ENCODE measurements at places on chromosomes 4 and X.

- no peak for DNase-seq
Observed at GRCh38 chr4:102319594-102319993, 25.7 kb downstream of the SLC39A8 start.

GRCh38 chr4:82648356-82648755 lies 86.6 kb upstream of the TMEM150C start:
- no peak for DNase-seq

DNA sequence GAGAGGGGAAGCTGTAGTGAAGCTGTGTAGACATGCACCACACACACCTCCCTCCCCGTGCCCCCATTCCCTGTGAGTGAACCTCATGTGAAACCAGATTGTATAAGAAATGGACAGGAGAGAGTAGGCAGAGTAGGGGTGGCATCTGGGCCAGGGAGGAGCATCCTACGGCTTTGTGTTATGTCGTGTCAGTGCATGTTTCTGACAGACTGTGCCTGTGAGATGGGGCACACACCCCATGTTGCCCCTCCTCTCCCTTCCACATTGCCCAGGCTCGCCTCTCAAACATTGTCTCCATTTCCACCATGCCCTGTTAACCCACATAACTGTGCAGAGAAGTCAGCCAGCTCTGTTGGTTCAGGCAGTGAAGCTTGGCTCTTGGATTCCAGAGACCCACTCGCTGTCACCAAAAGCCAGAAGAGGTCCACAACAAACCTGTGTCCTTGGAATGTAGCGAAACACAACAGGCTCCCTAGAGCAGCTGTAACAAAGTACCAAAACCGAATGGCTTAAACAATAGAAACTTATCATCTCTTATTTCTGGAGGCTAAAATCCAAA lies 56.1 kb downstream of the SLC9A6 start:
- DNase-seq = no peak

DNA sequence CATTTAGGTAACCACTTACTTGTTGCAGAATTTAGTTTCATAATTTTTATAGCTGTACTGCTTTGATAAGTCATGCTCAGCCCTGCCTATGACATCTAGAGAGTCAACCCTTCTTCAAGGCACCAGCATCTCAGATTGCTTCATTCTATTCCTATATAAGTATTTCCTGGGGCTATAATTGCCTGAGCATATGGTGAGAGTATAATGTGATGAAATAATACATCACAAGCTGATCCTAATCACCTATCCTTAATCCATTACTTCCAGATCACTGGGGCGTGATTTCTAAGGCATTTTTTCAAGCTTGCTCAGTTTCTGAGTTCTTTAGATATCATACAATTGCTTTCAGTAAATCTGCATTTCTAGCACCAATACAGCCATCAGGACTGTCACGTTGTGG lies 200.0 kb upstream of the NPY2R start:
- no peak for DNase-seq

DNA sequence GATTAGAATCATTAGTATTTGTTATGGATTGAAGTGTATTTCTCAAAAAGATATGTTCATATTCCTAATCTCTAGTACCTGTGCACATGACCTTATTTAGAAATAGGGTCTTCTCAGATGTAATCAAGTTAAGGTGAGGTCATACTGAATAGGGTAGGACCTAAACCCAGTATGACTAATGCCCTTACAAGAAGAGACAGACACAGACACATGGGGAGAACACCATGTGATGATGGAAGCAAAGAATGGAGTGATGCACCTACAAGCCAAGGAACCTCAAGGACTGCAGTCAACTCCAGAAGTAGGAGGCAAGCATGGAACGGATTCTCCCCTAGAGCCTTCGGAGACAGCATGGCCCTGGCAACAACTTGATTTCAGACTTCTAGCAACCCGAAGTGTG lies 31.4 kb downstream of the OTUD4 start:
- no peak for DNase-seq

DNA sequence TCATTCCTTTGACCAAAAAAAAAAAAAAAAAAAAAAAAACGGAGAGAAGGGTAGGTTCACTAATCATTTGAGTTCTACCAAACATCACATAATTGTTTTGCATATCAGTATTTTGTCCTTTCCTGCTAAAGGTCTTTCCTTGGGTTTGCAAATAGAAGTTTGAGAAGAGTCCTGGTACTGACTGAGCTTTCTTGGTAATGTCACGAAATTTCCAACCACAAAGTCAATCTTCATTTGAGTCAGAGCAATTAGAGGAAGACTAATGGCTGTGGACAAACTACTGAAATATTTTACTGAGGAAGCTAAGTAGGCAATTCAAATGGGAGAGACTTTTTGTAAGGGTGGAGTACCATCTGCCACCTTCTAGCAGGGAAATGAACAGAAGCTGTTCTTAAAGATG lies 21.7 kb upstream of the CD40LG start:
- DNase-seq = no peak

- no peak for DNase-seq
Observed at GRCh38 chrX:79089896-79090584, 54.4 kb upstream of the GPR174 start.

- no peak for DNase-seq
Observed at GRCh38 chrX:104134583-104135261, 22.1 kb downstream of the SLC25A53 start.

All from stimulated activated CD4-positive, alpha-beta T cell treated with anti-CD3 and anti-CD28 coated beads, Interleukin-1b, Interleukin-23, amount 100 ng/mL, for 48 hours (primary cell).